ENCODE measurements at places on chromosomes 12 and 14. TPM values are rescaled to one million over a fixed set of nuclear protein-coding genes. Genes with fewer than 3 reads are reported as not detected.

- DNase-seq: no peak
Measured at GRCh38 chr12:116435984-116436383, 123.2 kb upstream of the MAP1LC3B2 start.

DNA sequence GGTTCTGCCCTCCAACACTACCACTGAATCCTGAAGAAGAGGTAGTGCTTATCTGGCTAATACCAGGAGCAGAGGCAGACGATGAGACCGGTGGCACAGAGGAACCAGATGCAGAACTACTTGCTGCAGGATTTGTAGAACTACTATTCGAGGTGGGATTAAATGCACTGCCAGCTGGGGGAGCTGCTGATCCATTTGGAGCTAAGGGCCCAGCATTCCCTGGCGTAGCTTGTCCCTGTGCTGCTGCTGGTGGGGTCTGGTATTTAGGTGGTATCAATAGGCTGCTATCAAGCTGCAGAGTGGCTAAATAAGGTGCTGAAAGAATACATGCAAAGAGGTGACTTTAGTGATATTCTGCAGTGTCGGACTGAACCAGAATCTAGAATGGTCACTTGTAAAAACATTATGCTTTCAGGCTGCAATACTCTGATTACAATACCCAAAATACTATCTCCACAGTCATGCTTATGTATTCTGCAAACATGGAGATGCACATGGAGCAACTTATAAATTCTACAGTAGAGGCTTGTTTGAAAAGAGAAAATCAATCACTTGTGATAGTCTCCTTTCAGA lies 294.2 kb downstream of the MED13L start:
- peak; percentile 36 for DNase-seq

DNA sequence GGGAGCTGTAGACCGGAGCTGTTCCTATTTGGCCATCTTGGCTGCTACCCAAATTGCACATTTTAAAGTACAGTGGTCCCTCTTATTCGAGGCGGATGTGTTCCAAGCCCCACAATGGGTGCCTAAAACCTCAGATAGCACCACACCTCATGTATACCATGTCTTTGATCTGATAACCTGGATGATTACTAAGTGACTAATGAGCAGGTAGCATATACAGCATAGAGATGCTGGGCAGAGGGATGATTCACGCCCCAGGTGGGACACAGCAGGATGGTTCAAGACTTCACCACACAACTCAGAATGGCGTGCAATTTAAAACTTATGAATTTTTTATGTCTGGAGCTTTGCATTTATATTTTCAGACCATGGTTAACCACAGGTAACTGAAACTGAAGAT lies 255.0 kb downstream of the AKAP6 start:
- DNase-seq: no peak

DNA sequence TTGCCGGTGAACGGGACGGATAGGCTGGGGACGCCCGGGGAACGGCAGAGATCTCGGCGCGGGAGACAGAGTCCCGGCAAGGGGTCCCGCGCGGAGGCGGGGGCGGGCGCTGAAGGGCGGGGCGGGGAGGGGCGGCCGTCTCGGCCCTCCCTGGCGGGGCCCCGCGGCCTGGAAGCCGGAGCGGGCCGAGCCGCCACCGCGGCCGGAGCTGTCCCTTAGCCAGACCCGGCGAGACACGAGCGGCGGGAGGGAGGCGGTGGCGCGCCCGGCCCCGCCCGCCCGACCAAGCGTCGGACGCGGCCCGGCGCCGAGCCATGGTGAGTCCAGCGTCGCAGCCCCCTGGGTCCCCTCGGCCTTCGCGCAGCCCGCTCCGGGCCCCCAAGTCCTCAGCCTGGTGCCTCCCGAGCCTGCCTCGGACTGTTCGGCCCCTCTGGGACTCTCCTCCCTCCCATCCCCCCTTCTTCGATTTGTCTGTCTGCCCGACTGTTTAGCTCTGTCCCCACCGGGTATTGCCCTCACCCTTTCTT lies at the start of gene ARHGEF40:
Gene ARHGEF40 (plus strand): TSS at position 222 of the 527 bp plus-strand sequence. CDS start 93 bp downstream, at position 315.
- peak; percentile 88 for DNase-seq

GRCh38 chr12:92737855-92738850 lies 35.4 kb downstream of the PLEKHG7 start:
- no peak for DNase-seq

- no peak for DNase-seq
Measured at GRCh38 chr12:111409403-111409779, 3.7 kb downstream of the SH2B3 start.

GRCh38 chr12:58253663-58254062 lies 312.3 kb downstream of the ATP23 start:
- no peak for DNase-seq

KRT72 gene
- total RNA-seq: not detected

PYGL gene
- total RNA-seq: 103 TPM

DIABLO gene
- total RNA-seq: 60.3 TPM

Data from H7 (cell line).